CD4-positive, alpha-beta T cell treated with Interleukin-4 for 4 hours (primary cell): ENCODE measurements at places on chromosomes 1 and 21.

- DNase-seq: peak; percentile 16
Measured at GRCh38 chr1:28329395-28330153, 734 bp downstream of the MED18 start.

GRCh38 chr21:37155186-37155585 is 82.1 kb downstream of the TTC3 start:
- no peak for DNase-seq

DNA sequence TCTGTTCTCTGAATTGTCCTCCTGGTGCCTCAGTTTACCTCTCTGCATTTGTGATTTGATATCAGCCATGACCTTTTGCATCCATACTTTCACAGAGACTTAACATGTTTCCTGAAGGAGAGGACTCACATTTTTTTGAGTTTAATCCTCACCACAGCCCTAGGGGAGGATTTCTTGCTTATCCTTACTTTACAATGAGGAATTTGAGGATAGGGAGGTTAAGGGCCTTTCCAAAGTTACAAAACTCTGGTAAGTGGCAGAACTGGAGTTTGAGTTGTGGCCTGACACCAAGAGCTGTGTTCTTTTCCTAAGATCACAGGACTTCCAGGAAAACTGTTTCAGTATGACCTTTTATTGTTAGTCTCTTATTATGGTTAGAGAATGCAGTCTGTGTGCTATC is 34.2 kb downstream of the TNFRSF8 start:
- DNase-seq: no peak

DNA sequence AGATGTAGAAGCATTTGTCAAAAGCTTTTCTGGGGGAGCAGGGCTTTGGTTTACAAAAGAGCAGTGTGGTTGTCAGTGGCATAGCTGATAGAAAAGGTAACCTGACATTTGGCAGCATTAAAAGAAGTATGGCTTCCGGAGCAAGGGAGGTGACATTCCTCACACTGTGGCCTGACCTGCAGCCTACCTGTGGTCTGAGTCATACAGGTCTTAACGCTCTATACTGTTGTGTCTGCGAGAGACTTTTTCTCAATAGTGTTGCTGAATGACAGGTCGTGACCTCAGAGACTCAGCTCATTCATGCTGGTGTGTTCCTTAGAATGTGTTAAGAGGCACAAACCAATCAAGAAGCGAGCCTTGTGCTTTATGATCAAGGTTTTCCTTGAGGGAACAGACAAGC is 19.3 kb downstream of the PHGDH start:
- no peak for DNase-seq

DNA sequence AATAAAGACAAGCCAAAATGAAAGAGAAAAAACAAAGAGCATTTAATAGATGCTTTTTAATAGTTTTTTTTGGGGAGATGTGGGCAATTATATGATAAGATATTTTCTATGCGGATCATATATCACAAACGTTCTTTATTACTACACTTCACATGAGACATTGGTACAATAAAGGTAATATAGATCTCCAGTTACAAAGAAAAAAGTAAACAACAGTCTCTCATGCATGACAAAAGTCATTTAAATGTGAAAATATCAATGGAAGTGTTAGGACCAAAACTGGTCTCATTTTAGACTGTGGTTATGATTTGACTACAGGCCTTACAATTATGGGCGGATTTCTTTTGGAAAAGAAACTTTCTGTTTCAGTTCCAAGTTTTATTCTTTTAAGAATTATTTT is 687.0 kb downstream of the ADGRL2 start:
- no peak for DNase-seq

GRCh38 chr1:27527223-27527889 is 37.4 kb upstream of the WASF2 start:
- DNase-seq: peak; percentile 63

GRCh38 chr1:154824179-154825000 is 45.7 kb downstream of the KCNN3 start:
- no peak for DNase-seq

GRCh38 chr21:32135401-32136363 is 143.2 kb downstream of the MIS18A start:
- DNase-seq: no peak

GRCh38 chr1:42418516-42418915 is 37.3 kb downstream of the ZMYND12 start:
- no peak for DNase-seq

DNA sequence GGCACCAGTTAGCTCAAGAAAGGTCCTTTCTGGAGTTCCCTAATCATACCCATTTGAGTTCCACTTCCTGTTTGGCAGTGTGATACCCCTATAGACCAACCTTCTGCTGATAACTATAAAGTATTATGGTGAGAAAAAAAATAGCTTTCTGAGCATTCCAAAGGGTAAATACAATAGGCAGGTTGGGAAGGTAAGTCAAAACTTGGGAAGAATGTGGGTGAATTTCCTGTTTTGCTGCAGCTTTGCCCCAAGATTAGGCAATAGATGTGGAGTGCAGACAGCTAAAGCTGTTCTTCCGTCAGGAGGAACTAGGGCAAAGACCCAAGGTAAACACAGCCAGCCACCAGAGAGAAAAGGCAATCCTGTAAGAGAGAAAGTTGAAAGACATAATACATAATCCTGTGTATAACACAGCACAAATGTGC is 49.9 kb upstream of the GUCA2A start:
- no peak for DNase-seq

- no peak for DNase-seq
Measured at GRCh38 chr21:25701529-25701928, 33.2 kb downstream of the ATP5PF start.

GRCh38 chr1:25563330-25564215 is 20.2 kb downstream of the LDLRAP1 start:
- DNase-seq: no peak

DNA sequence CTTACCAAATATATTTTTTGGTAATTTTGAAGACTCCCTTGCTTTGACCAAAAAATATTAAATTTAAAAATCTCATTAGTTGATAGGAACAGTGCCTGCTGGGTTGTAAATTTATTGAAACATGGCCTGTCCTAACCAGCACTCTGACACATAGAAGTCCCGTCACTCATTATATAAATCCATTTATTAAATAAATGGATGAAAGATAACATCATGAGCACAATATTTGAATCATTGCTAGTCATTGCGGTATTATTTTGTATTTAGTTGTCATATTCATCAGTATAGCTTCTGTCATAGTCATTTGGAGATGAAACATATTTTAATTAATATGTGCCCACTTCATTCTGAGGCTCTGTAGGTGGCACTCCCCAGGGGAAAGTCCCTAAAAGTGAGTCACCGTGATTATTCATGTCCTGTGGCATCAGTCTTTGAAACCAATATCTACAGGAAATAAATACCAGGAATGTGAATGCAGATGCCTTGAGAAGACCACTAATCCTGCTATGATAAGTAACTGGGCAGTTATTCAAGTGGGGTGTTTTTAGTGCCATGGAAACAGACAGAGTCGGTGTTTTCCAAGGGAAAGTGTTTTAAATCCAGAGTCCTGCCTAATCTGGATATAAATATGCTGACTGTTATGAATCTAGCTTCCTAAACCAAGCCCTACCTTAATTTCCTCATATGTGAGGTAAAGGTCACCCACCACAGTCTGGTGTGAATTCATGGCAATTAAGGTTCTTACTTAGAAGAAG is 302.0 kb downstream of the DUSP10 start:
- peak; percentile 75 for DNase-seq

DNA sequence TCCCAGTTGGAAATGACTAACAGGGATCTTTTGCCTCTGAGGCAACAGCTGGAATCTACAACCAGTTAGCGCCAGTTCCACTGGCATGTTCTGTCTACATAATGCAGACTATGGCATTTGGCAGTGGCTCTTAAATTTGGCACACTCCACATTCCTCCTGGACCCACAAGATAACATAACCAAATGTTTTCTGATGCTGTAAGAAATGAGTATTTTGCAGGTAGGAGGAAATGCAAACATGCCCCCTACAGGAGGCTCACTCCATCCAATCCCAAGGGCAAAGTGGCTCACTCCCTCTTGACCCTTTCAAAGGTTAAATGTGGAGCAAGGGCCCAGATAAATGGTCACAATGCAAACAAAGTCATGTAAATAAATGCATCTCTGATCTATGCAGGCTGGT is 129.2 kb upstream of the PROX1 start:
- no peak for DNase-seq

DNA sequence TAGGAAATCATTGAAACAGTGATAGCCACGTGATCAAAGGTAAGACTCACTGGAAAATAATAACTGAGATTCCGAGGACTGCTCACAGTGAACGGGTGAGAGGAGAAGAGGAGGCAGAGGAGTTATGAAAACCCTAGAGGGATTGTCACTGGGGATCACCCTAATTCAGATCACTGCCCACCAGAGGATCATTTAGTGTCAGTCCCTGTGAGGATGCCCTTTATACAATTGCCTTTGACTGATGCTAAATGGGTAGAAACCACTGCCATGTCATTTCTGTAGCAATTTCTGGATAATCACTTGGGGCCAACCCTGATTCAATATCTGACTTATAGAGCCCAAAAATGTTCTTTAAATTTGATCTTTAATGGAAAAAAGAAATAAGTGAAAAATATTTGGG is 14.1 kb upstream of the VAV3 start:
- DNase-seq: no peak

DNA sequence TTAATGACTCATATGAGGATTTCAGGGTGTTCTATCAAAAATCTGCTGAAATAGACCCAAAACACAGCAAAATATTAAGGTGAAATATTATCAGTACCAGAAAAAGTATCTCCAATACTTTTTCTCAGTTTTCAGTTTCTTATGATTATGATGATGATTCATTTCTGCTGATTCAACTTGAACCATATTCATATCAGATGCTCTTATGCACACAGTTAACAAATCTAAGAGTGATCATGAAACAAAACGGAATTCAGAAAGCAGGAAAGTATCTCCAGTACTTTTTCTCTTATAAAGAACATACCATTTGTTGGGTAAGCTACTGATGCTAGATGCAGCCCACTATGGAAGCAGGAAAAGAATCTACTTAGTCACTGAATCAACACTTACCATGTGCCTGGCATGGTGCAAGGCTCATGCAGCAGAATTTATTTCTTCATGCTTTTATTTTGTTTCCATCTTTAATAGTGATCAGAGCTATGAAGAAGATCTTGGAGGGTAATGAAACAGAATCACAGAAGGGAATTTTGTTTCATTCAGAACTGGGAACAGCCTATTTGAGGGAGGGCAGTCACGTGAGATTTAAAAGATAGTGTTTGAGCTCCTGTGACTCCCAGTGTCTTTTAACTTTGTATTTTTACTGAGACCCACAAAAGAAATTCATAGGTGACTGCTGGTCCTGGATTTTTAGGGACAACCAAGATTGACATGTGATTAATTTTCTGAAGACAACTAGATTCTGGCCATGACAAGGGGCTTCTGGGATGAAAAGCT is 480.6 kb downstream of the SETD4 start:
- DNase-seq: no peak

GRCh38 chr1:228277491-228278431 is 69.9 kb downstream of the OBSCN start:
- DNase-seq: no peak

DNA sequence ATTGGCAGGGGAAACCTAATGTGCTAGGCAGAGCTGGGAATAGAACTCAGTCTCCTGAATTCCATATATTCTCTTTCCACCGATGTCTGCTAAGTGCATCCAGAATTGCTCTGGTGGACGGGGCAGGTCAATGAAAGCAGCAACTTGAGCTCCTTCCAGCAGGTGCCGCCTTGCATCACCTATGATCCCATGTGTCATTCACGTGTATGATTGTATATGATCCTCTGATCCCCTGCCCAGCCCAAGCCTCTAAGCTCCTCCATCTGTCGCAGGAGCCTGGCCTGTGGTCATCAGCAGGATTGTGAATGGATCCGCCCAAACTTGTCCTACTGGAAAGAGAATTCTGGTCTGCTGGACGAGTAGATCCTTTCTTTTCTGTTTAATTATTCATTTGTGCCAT is 13.1 kb downstream of the ACTA1 start:
- DNase-seq: no peak

DNA sequence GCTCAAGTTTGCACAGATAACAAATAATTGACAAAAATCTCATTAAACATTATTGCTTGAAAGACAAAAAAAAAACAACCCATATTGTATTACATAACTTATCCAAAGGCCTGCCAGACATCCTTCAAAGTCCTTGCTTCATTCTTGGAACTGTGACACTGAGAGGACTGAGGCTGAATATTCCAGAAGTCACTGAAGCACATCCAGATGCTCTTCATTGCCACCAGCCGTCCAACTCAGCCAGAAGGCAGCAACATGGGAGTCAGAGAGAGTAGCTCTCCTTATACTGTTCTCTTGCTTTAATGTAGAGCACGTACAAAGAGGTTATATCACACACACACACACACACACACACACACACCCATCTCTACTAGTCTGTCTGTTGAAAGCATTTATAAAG is 755.0 kb downstream of the LTN1 start:
- no peak for DNase-seq

GRCh38 chr1:51218570-51218969 is 17.5 kb upstream of the RNF11 start:
- DNase-seq: no peak

DNA sequence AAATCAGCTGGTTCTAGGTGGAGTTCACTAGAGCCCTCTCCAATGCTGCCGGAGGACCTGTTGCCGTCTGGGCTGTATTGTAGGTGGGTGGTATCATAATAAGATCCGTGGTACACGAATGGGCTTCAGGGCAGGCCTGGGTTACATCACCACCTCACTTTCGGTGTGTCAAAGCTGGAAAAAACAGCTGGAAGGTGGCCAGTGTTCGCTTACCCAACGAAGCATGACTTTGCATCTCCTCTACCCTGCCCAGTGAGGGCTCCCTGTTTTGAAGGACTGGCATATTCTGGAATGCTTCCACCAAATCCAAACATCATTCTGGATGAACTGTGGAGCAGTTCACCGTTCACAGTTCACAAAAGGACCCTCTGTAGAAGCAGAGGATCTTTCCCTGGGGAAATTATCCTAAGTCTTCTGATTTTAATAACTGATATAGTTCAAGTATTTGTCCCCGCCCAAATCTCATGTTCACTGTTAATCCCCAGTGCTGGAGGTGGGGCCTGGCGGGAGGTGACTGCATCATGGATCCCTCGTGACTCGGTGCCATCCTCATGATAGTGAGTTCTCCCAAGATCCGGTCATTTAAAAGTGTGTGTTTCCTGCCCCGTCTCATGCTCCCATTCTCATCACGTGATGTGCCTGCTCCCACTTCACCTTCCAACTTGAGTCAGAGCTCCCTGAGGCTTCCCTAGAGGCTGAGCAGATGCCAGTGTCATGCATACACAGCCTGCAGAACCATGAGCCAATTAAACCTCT is 429.0 kb downstream of the KIF26B start:
- DNase-seq: no peak

DNA sequence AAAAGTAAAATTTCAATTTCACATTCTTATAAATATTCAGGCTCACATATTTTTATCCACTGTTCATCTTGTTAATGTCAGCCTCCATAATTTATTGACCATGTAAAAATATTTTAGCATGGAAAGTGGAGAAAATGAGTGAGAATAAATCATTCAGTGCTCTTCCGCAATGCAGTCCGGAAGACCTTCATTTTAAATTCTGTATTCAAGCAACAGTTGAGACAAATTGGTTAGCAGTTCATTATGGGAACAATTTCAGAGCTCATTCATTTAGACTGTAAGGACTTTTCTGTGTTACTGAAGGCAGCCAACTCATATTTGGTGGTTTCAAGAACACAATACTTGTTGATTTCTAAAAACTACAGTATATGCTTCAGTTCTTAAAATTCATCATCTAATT is 97.8 kb downstream of the TYW3 start:
- DNase-seq: no peak

GRCh38 chr1:233289676-233290075 is 5.8 kb downstream of the PCNX2 start:
- DNase-seq: no peak

GRCh38 chr1:236063919-236064673 is 794 bp downstream of the NID1 start:
- no peak for DNase-seq
